ENCODE measurements at places on chromosomes 5 and 9. TPM values are rescaled to one million over a fixed set of nuclear protein-coding genes. Genes with fewer than 3 reads are reported as not detected.

- no peak for DNase-seq
Observed at GRCh38 chr5:111997711-111998110, 240.7 kb upstream of the NREP start.

DNA sequence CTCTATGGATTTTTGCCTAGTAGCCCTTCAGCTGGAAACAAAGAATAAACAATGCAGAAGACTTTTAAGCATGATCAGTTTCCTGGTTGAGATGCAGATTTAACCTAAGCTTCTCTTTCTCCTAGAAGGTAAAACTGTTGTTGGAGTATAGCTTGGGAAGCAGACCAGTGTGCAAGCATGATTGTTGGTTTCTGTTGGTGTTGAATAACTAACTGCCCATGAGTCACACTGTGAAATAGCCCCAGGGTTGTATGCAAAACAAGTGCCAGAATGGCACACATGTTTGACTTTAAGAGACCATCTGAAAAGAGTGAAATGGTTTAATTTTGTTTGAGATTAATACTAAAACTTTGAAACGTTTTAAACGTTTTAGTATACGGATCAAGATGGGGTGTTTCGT lies 227.1 kb downstream of the ARHGEF28 start:
- DNase-seq = no peak

GRCh38 chr9:108117795-108118194 lies 628.2 kb upstream of the KLF4 start:
- no peak for DNase-seq

GRCh38 chr5:77285251-77285841 lies 74.9 kb downstream of the PDE8B start:
- no peak for DNase-seq

DNA sequence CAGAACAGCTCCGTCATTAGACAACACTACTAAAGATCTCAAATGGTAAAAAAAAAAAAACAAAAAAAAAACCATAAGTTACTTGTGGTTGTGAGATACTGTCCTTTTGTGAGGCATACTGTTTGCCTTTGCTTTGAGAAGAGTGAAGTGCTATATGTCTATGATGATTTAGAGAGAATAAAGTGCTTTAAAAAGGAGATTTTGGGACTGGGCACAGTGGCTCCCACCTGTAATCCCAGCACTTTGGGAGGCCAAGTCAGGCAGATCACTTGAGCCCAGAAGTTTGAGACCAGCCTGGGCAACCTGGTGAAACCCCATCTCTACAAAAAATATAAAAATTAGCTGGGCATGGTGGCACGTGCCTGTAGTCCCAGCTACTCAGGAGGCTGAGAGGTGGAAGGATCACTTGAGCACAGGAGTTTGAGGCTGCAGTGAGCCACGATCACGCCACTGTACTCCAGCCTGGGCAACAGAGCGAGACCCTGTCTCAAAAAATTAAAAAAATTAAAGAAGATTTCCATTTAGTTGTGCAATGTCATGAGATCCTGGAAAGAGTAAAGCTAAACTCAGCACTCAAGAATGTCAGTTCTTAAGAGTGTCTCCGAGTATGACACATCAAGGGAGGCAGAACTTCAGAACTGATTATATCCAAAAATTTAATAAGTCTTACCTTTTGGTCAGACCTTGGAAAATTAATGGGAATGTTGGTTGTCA lies 87.3 kb downstream of the PRDM6 start:
- DNase-seq = no peak

- DNase-seq = no peak
Observed at GRCh38 chr9:14452539-14452938, 138.6 kb upstream of the NFIB start.

GRCh38 chr9:87554976-87555375 lies 57.3 kb downstream of the DAPK1 start:
- no peak for DNase-seq

GRCh38 chr9:133476941-133477340 lies 2.0 kb downstream of the SLC2A6 start:
- DNase-seq = no peak

GRCh38 chr9:5832071-5832537 lies 813 bp downstream of the ERMP1 start:
- DNase-seq = no peak

DNA sequence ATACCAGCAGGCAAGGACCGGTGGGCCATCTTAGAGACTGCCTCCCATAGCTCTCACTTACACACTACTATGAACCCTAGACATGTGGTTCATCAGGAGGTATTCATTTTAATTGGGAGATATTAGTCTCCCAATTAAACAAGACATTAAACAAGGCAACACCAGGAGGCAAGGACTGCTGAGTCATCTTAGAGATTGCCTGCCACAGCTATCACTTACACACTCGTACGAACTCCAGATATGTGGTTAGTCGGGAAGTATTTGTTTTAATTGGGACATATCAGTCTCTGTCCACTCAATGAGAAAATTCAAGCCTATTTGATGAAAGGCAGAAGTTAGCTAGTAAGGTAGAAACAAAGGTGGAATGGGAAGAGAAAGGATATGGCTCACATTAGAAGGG lies 343.9 kb downstream of the NFIB start:
- DNase-seq = no peak

DNA sequence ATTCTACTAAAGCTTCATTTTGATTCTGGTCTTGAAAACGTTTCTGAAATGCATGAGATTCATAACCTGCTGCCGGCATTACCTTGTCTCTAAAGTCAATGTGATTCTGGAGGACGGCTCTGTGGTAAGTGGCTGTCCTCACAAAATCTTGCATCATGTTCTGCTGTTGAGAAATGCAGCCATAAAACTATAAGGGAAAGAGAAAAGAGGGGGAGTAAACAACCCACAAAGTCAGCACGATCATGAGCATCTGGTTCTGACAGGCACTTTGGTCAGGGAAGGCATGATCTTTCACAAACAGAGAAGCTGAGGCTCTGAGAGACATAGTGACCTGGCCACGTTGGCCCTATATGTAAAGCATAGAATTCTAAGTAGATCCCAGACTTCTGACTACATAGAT lies 168.9 kb upstream of the PUM3 start:
- no peak for DNase-seq

DNA sequence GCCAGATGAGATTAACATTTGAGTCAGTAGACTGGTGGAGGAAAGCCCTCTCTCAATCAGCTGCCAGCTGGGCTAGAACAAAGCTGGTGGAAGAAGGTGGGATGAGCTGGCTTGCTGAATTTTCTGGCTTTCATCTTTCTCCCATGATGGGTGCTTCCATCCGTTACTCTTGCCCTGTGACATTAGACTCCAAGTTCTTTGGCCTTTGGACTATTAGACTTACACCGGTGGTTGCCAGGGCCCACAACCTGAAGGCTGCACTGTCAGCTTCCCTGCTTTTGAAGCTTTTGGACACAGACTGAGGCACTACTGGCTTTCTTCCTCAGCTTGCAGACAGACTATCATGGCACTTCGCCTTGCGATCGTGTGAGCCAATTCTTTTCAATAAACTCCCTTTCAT lies 642.7 kb downstream of the TAF11L14 start:
- DNase-seq = no peak

GRCh38 chr9:131781069-131781468 lies 41.2 kb upstream of the RAPGEF1 start:
- DNase-seq = peak; percentile 67

GRCh38 chr5:69129413-69129812 lies 35.6 kb downstream of the SLC30A5 start:
- DNase-seq = no peak

GRCh38 chr9:72817413-72817812 lies 135.4 kb downstream of the ALDH1A1 start:
- no peak for DNase-seq

DNA sequence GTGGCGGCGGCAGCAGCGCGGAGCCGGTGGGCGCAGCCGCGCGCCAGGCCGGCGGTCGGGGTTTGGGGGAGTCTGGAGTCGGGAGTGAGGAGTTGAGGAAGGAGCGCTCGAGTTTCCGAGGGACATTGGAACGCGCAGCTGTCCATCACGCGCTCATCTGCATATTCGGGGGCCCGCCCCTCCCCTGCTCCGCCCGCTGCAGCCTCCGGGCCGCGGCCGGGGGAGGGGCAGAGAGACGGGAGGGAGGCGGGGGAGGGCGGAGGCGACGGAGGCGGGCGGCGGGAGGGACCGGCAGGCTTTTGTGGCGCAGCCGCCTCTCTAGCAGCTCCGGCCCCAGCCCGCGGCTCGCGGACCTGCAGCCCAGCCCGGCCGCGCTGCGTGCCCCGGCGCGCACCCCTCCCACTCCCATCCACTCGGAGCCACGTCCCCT lies at the start of gene IRX2:
Gene IRX2, minus strand, starts transcription at position 86 of the 430 bp plus-strand sequence. CDS start 264 bp downstream, outside the sequence.
- DNase-seq = peak; percentile 77

DNA sequence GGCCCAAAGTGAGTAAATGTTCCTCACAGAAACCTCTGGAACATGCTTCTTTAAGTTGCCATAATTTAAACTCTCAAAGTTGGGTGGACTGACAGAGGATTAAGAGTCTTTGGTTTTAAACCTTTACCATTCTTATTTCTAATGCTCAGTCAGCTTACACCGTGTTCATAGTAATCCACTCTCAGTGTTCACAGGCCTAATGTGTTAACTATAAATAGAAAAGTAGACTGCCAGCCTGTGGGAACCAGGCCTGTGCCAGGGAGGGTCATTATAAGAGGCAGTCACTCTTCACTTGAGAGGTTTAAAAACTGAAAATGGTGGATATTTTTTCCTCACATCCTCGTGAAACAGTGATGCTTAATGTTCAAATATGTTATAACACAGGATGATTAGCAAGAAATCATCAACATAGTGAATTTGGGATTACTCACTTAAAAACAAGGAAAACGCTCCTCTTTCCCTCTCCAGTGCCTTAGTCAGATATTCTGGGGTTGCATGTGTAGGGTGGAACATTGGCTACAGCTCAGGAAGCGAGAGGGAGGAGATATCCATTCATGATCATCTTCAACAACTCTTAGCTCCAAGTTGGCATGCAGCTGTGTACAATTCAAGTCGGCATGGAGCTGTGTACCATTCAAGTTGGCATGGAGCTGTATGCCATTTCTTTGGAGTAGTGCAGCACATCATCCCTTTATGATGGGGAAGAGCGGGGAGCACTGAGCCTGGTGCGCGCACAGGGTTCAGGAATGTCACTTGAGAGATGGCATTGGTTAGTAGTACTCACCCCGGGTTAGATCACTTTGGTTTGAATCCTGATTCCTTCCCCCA lies 65.8 kb downstream of the KIAA1958 start:
- no peak for DNase-seq

GRCh38 chr5:173697931-173698579 lies 81.6 kb upstream of the BOD1 start:
- no peak for DNase-seq

- DNase-seq = no peak
Observed at GRCh38 chr5:92064993-92065392, 681.9 kb upstream of the ARRDC3 start.

C5orf46 gene
- total RNA-seq = not detected

GPX3 gene
- total RNA-seq = 9,846 TPM

CCDC152 gene
- 0.94 TPM for total RNA-seq

TMCO6 gene
- total RNA-seq = 41.3 TPM

CDH9 gene
- total RNA-seq = not detected

LAMC3 gene
- 11.1 TPM for total RNA-seq

DIRAS2 gene
- 11.3 TPM for total RNA-seq

MLANA gene
- not detected for total RNA-seq

DNAJB5 gene
- total RNA-seq = 14.6 TPM
